ENCODE measurements at places on chromosomes 13 and 19.

GRCh38 chr13:94602467-94602866 is 810 bp downstream of the GPR180 start:
- no peak for DNase-seq

DNA sequence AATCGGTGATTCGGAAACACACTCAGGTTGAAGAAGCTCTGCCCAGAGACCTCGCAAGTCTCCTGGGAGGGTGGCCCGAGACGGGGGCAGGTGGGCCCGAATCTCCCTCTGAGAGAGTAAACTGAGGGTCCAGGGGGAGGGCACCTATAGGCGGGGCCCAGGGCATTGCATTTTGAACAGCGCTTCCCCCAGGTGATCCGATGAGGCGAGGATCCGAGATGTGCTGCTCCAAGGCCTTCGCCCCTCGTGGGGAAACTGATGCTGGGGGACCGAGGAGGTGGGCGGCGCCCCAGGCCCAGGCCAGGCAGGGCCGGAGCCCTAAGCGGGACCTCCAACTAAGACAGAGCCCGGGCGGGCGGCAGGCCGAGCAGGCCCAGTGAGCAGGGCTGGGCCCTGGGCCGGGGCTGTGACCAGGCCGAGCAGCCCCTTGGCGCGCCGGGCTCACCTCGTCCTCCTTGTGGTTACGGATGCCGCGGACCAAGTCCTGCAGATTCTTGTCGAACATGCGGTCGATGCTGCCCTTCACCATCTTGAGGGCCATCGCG is 500 bp downstream of the AP3D1 start:
- no peak for DNase-seq

- DNase-seq: no peak
Measured at GRCh38 chr13:106415971-106416370, 119.5 kb downstream of the EFNB2 start.

GRCh38 chr19:50167314-50167721 is 4.2 kb upstream of the IZUMO2 start:
- no peak for DNase-seq

- DNase-seq: no peak
Measured at GRCh38 chr13:24894972-24895300, 131.0 kb downstream of the RNF17 start.

GRCh38 chr19:4506449-4507149 is 11.7 kb downstream of the PLIN4 start:
- no peak for DNase-seq

GRCh38 chr19:45368737-45369340 is 1.5 kb downstream of the ERCC2 start:
- no peak for DNase-seq

GRCh38 chr13:41639237-41639904 is 182.0 kb downstream of the RGCC start:
- no peak for DNase-seq

DNA sequence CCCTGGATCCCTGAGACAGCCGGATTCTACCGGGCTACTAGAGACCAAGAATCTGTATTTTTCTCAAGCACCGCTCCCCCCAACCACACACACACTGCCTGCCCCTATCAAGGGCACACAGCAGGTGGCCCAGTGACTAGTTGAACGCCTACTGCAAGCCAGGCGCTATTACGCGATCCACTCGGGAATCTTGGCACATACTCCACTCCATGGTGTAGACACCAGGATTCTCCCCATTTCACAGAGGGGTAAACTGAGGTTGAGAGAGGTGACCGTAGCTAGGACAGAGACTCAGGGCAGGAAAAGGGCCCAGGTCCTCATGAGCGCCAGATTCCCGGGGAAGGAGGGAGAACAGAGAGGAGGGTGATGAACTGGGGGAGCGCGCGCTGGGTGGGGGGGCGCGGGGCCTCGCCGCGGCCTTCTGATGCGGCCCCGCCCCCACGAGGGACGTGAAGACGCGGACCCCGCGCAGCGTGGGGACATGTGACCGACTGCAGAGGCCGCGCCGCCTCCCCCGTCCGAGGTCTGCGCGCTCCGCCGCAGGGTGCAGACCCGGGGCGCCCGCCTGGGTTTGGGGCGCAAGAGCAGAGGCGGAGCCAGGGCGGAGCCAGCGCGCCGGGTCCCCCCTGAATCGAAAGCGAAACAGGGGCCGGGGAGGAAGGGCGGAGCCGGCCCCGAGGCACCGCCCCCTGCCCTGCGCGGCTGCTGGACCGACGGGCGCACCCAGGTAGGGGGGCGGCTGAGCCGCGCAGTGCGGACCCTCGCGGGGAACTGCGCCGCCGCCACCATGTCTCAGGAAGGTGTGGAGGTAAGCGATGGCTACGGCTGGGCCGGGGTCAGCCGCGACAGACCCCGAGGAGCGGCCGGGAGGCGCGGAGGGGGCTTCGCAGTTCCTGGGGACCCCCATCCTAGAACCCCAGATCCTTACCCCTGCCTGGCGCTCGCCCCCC is at the start of gene SHFL:
SHFL (plus strand) TSS at position 677 of the 950 bp plus-strand sequence; CDS start at position 788, 111 bp downstream.
- peak; percentile 71 for DNase-seq

DNA sequence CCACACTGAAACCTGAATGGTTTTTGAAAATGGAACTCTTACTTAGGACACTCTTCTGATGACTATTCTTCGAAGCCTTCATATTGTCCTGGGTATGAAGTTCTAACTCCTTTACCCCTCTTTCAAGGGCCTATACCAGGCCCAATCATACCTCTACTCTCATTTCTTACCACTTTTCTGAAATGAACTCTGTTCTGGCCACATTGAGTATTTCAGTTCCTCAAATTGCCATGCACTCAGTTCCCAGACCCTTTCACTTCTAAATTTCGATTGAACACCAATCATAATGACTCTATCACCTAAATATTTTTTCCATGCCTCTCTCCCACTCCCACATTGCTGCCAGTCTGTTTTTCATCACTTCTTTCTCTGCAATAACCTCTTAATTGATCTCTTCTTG is 53.7 kb downstream of the LACC1 start:
- DNase-seq: no peak

- no peak for DNase-seq
Measured at GRCh38 chr19:38666663-38667511, 19.4 kb downstream of the ACTN4 start.

DNA sequence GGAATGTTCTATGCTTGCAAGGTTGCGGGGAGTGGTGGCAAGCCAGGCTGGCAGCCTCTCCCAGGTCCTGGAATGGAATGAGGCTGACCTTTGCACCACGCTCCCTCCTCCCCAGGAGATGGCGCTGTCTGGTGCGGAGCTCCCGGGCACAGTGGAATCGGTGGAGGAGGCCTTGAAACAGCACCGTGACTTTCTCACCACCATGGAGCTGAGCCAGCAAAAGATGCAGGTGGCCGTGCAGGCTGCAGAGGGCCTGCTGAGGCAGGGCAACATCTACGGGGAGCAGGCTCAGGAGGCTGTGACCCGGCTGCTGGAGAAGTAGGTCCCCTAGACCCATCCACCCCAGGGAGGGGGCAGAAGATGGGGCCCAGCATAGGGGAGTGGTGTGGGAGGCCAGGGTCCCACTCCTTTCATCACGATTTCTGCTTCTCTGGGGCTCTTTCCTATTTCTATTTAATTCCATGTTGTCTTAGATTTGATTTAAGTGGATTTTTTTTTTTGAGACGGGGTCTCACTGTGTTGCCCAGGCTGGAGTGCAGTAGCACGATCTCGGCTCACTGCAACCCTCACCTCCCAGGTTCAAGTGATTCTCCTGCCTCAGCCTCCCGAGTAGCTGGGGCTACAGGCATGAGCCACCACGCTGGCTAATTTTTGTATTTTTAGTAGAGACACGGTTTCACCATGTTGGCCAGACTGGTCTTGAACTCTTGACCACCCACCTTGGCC is 53.2 kb upstream of the SHKBP1 start:
- DNase-seq: peak; percentile 46

DNA sequence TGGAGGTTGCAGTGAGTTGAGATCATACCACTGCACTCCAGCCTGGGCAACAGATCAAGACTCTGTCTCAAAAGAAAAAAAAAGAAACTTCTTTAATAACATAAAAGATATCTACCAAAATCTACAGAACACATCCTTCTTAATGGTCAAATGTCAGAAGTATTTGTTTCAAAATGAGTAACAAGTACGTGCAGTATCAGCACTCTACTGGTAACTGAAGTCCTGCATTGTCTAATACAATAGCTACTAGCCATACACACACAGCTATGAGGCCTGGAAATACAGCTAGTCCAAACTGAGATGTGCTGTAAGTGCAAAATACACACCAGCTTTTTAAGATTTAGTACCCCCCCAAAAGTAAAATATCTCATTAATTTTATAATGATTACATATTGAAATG is 88.1 kb downstream of the TSC22D1 start:
- DNase-seq: no peak

DNA sequence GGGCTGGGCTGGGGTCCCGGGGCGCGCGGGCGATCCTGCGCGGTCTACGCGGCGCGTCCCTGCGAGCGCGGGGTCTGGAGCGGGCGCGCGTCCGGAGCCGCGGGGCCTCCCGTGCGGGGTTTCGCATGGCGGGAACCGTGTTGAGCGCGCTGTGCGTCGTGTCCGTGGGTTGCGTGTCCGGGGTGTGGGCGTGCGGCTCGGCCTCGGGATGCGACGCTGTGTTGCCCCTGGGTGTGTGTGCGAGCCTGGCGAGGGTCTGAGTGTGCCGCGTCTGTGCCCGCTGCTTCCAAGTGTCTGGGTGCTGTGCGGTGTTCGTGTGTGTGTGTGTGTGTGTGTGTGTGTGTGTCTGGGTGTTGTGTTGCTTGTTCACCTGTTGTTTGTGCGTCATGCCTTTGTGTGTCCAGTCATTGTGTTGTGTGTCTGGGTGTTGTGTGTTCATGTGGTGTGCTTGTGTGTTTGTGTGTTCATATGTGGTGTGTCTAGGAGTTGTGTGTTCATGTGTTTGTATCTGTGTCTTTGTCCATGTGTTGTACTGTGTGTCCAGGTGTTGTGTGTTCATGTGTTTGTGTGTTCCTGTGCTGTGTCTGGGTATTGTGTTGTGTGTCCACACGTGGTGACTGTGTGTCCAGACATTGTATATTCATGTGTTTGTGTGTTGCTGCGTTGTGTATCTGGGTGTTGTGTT is 552 bp downstream of the PLK5 start:
- DNase-seq: no peak

- no peak for DNase-seq
Measured at GRCh38 chr13:28651810-28652401, 7.0 kb upstream of the POMP start.

DNA sequence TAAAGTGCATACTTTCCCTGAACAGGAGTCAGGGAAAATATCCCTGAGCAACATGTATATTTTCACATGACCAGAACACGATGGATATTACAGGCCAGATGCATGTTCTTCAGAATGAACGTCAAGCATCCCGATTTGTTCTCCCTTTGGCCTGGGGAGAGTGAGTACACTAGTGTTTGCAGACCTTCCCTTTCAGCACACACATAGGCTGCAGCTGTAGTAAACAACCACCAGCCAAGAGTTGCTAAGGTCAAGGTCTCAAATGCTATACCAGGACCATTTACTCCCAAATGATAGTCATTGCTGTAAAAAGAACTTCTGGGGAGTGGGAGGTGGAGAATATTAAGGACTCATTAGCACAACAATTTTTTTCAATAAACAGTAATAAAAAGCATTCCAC is 3.0 kb downstream of the KLF12 start:
- no peak for DNase-seq

DNA sequence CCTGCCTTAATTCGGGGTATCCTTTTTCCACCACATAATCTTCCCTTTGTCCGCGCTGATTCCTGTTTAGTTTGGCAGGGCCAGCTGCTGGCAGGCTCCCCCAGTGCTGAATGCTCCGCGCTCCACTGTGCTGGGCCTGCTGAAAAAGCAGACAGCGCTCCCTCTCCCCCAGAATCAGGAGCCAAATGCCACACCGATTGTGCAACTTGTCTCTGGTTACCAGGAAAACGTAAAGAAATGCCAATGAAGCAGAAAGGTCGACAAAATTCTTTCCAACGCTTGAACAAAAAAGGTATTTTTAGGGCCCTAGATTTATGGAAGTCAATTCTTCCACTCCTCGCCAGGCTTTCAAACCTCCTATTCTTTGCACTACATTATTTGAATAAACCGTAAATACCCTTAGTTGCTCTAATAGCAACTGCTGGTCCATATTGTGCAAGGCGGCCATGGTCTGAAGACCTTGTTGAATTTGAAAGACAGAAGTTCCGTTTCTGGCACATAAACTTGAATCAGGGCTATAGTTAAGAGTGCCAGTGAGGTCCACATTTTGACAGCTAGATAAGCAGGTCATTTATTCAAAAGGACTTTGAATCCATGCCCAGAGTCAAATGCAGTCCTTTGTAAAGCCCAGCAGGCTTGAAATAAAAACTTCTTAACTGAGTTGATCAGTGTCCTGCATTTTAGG is 206.7 kb upstream of the RFC3 start:
- no peak for DNase-seq

- no peak for DNase-seq
Measured at GRCh38 chr13:109101550-109102144, 472.2 kb downstream of the MYO16 start.

GRCh38 chr13:51848674-51849073 is 3.7 kb upstream of the TMEM272 start:
- no peak for DNase-seq

DNA sequence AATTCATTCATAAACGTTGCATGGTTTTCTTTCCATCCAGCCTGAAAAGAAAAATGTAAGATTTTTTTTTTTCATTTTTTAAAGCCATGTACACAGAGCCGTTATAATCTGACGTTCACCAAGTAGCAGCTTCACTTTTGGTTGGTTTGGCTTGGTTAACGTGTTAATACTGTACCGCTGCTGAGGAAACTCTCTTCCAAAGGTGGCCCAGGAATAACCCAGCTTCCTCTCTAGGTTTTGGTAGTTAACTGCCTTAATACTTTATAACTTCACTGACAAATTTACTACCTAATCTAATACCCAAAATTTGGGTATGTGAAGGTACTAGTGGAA is 1.7 kb downstream of the INTS6 start:
- no peak for DNase-seq

GRCh38 chr19:49701271-49701786 is 10.4 kb downstream of the CPT1C start:
- DNase-seq: no peak

DNA sequence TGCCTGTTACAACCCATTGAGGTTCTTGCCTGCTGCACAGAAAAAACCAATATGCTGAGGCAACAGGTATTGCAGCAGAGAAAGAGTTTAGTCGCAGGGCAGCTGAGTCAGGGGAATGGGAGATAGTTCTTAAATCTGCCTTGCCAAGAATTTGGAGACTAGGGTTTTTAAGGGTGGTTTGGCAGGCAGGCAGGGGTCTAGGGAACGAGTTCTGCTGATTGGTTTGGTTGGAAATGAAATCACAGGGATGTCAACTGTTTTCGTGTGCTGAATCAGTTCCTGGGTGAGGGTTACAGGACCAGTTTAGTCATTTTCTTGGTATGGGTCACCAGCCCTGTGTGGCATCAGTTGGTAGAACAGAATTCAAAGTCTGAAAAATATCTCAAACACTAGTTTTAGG is 36.6 kb downstream of the PDS5B start:
- no peak for DNase-seq

- DNase-seq: no peak
Measured at GRCh38 chr13:99353836-99354235, 46.6 kb upstream of the GPR183 start.

GRCh38 chr13:27034678-27035111 is 136.9 kb downstream of the USP12 start:
- no peak for DNase-seq

DNA sequence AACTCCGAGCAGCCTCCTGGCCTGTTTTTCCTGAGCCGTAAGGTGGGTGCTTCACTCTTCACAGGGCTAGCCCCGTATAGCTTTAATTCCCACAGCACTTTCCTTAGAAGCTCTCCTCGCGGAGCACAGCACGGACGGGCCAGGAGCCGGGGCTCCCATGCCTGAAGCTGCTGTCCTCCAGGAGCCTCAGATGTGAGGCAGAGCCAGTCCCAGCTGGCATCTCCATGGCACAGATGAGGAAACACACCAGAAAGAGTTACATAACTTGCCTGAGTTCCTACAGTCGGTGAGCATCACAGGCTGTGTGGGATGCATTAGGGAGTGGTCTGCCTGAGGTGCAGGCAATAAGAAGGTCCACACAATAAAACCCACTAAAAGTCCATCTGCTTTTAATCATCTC is 118.5 kb downstream of the ATP8A2 start:
- no peak for DNase-seq

Measured in stimulated activated CD4-positive, alpha-beta T cell treated with anti-CD3 and anti-CD28 coated beads, Interleukin-4, amount 100 ng/mL, for 48 hours (primary cell).